ENCODE measurements at places on chromosomes 11 and 22. TPM values are rescaled to one million over a fixed set of nuclear protein-coding genes. Genes with fewer than 3 reads are reported as not detected.

DNA sequence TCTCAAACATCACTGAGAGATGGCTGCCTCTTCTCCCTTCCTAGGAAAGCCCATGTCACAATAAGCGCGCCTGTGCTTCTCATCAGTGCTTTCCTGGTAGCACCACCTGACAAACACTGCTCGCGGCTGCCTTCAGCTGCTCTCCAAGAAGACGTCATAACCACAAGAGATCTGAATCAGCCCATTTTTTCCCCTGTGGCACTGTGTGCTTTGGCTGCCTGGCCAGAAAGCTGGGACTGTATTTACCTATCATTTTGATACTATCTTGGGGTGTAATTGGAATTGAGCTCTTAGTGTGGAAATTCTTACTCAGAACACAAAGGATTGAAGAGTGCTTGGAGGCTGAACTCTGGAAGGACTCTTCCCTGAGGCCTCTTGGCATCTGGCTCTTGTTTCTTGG, 50.3 kb upstream of the EHF start:
- H3K27ac ChIP-seq = no peak overlapping the region
- H3K36me3 ChIP-seq = no peaks in the 10 kb centered on the region
- peaks cover 21% of the 10 kb centered on the region for H3K27me3 ChIP-seq
- H3K4me1 ChIP-seq = no peaks in the 10 kb centered on the region

DNA sequence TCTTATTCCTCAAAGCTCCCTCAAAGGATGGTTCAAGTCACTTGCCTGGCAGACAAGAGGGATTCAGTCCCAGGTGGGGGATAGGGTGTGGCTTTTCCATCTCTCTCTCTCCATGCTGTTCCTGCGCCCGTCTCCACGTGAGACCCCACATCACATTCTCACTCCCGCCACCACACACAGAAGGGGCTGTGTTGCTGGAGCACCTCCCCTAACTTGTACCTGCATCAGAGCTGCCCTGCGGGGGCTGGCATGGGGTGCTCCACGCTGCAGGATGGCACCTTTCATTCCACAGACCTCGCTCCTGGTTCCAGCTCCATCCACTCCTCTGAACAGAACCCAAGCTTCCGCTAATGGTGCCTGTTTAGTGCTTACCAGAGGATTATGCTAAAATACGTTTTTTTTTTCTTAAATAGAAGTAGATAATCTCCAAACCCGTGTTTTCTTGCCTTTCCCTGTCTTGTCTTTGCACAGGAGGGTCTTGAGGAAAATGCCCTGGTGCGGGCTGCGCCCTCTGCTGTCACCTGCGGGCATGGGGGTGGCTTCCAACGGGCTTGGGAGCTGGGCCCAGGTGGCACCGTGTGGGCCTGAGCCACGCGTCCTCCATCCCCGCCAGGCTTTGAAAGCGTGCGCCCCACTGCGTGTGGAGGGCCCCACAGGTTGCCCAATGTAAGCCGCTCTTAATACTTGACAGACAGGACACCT, 985.6 kb downstream of the BRD1 start:
- no peak overlapping the region for H3K27ac ChIP-seq
- H3K27me3 ChIP-seq = peaks cover 7% of the 10 kb centered on the region
- H3K4me3 ChIP-seq = no peak overlapping the region
- H3K4me1 ChIP-seq = no peaks in the 10 kb centered on the region

GRCh38 chr11:100686476-100687053, 523 bp upstream of the ARHGAP42 start:
- DNase-seq = no peak
- peak overlapping the region; percentile 28 for H3K4me3 ChIP-seq
- no peak overlapping the region for H3K27ac ChIP-seq
- H3K27me3 ChIP-seq = peaks cover 25% of the 10 kb centered on the region
- H3K4me1 ChIP-seq = peaks cover 10% of the 10 kb centered on the region

GRCh38 chr11:8810540-8811301, 100.3 kb upstream of the AKIP1 start:
- H3K36me3 ChIP-seq = no peaks in the 10 kb centered on the region
- H3K27ac ChIP-seq = no peak overlapping the region
- H3K27me3 ChIP-seq = peaks cover 19% of the 10 kb centered on the region

DNA sequence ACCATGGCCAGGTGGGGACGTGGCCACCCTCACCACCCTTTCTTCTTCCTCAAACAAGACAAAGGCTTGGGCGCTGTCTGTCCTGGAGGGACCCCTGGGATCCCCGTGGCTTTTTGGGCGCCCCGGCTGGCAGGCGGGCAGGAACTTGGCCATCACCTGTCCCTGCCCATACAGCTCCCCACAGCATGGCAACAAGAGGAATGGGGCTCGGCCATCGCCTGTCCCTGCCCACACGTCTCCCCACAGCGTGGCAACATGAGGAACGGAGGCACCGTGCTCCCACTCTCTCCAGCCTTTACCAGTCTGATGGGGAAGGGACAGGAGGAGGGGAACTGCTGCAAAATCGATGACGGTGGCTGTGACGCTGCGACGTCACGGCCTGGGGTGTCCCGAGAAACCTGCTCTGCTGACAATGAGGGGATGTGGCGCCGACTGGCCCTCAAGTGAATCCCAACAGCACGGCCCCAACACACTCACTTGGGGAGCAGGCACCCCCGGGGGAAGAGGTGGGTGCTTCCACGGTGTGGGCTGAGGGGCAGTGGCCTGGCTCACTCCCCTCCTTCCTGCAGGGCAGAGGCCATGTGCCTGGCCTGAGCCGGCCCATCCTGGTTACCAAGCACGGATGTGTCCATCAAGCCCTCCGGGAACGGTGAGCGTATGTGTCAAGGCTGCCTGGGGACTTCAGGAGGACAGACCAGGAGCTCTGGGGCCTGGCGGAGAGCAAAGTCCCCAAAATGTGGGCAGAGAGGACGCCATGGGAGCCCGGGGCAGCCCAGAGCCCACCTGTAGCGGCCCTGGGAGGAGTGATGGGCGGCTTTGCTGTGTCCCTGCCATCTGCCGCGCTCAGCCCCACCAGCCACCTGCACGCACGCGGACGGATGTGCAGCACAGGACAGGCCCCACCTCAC, 30.4 kb downstream of the TOLLIP start:
- peaks cover 7% of the 10 kb centered on the region for H3K36me3 ChIP-seq
- H3K4me1 ChIP-seq = no peaks in the 10 kb centered on the region
- no peak for DNase-seq
- H3K27ac ChIP-seq = no peak overlapping the region
- no peak overlapping the region for H3K4me3 ChIP-seq

- peak; percentile 68 for DNase-seq
- H3K27me3 ChIP-seq = no peaks in the 10 kb centered on the region
- H3K36me3 ChIP-seq = no peaks in the 10 kb centered on the region
- H3K4me3 ChIP-seq = no peak overlapping the region
Observed at GRCh38 chr11:74388678-74389327, 9.4 kb downstream of the PGM2L1 start.

- peaks cover 27% of the 10 kb centered on the region for H3K4me1 ChIP-seq
- no peak for DNase-seq
- no peaks in the 10 kb centered on the region for H3K36me3 ChIP-seq
- H3K4me3 ChIP-seq = no peak overlapping the region
Observed at GRCh38 chr11:2138068-2138430, 1.1 kb downstream of the IGF2 start.

DNA sequence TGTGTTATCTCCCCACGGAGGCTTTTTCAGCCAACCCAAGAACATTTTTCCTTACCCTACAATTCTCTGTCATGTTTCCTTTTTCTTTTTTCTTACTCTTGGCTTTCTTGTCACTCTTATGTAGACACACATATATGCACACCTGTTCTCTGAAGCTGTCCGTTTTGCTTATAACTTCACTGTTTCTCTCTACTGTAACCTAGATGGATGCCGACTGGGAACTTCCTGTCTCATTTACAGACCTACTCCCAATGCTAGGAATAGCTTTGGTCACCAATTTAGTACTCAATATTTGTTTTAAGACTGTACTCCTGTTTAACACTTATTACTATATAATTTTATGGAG, 9.9 kb upstream of the CASP12 start:
- no peaks in the 10 kb centered on the region for H3K27me3 ChIP-seq
- H3K36me3 ChIP-seq = peaks cover 19% of the 10 kb centered on the region
- no peak for DNase-seq
- H3K4me1 ChIP-seq = peaks cover 32% of the 10 kb centered on the region
- H3K4me3 ChIP-seq = no peak overlapping the region
- H3K27ac ChIP-seq = peak overlapping the region; percentile 76

GRCh38 chr11:134334796-134335571, 3.2 kb downstream of the GLB1L2 start:
- peaks cover 20% of the 10 kb centered on the region for H3K27me3 ChIP-seq
- no peak overlapping the region for H3K4me3 ChIP-seq
- no peaks in the 10 kb centered on the region for H3K36me3 ChIP-seq
- no peak overlapping the region for H3K27ac ChIP-seq
- H3K4me1 ChIP-seq = peaks cover 10% of the 10 kb centered on the region

GGTLC2 gene
- not detected for total RNA-seq

ANO9 gene
- total RNA-seq = 41.7 TPM

Data from activated CD4-positive, alpha-beta memory T cell treated with anti-CD3 and anti-CD28 coated beads for 36 hours (primary cell).